Hypothalamus (tissue), 51 donors: ENCODE measurements at places on chromosomes 3 and 15.

DNA sequence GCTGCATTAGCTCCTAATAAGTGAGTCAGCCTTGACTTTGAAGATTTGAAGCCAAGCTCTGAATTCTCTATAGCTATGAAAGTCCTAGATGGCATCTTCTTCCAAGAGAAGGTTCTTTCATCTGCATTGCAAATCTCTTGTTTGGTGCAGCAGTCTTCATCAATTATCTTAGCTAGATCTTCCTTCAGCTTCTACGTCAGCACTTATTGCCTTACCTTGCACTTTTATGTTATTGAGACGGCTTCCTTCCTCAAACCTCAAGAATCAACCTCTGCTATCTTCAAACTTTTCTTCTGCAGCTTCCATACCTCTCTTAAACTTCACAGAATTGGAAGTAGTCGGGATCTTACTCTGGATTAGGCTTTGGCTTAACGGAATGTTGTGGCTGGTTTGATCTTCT lies 167.6 kb downstream of the SCAPER start:
- no peak for DNase-seq

DNA sequence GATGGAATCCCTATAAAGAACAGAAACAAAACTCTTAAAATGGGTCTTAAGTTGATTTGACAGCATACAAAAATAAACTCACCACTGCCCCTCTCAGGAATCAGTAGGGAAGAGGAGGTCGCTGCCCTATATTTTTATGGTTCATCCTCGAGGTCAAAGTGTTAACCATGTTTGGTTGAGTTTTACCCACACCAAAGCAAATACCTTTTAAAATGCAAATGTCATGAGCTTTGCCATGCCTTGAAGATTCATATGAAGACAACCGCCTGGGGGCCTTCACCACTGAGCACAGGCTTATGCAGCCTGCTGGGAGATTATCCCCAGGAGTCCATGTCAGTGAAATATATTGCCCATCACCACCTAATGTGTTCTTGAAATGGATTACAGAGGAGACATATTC lies 66.1 kb downstream of the GLB1 start:
- no peak for DNase-seq

DNA sequence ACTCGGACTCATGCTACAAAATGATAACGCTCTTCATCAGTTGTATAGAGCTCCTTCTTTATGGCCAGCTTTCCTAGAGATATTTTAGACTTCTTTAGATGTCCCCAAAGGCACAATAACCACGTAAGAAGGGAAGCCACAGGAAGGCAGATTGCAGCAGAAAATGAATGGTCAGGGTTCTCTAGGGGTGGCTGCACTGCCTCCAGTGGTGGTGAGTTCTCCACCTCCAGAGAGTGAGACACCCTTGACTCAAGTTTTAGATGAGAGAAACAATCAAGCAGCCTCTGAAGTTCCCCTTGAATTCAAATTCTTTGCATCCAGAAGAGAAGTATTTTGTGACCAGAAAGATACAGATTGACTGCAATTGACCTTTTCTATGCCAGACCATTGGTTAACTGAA lies 191.5 kb downstream of the TP63 start:
- no peak for DNase-seq

DNA sequence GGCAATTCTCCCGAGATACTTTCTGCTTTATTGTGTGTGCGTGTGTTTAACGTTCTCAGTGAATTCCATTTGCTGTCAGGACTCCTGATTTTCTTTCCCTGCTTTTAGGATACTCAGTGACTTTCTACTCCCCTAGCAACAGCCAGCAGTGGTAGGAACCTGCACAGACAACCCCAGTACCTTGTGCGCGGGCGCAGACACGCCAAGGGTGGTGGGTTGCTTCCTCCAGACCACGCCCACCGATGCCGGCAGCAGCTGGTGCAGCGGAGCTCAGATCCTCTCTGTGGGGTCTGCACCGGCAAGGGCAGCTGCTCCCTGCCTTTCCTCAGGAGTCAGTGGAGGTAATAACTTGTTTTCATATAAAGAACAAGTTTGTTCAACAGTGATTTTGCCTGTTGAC lies 225.1 kb upstream of the NDN start:
- no peak for DNase-seq

GRCh38 chr15:85112997-85113396 lies 131.3 kb downstream of the PDE8A start:
- DNase-seq: peak; percentile 35

- DNase-seq: no peak
Measured at GRCh38 chr3:65575376-65575840, 463.3 kb downstream of the MAGI1 start.

- DNase-seq: no peak
Measured at GRCh38 chr15:39300451-39301153, 280.3 kb upstream of the THBS1 start.

- no peak for DNase-seq
Measured at GRCh38 chr3:150743508-150743907, 19.5 kb downstream of the SIAH2 start.

- no peak for DNase-seq
Measured at GRCh38 chr15:62068810-62069167, 2.0 kb downstream of the C2CD4A start.

DNA sequence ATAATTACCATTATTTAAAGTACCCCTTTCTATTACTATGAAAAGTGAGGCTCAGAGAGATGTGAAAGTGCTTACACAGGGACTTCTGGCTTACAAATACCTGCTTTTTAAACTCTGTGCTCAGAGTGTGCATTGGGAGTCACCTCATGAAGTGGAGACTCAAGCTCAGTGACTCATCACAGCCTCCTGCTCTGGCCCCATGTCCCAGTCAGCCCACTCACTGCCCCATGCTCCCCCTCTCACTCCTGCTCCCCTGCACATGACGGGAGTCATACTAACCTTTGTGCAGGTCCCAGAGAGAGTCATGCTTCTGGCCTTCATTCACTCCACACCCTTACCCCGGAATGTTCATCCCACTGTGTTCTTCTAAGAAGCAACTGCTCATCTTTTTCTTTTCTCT lies 20.2 kb downstream of the CCR1 start:
- DNase-seq: no peak

DNA sequence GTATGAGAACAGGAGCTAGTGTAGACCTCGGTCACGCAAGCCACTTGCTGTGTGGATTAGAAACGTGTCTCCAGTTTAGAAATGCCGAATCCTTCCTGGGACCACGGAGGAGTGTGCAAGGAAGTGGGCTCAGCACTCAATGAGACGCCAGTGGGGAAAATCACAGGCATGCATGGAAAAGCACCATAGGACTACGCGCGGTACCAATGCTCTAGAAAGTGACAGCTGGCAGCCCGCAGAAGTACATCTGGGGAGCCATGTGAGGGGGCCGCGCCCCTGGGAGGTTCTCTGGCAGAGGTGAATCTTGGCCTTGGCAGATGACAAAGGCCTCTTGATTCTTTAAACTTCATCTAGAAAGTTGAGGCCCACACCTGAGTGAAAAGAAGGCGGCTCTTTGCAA lies 99.3 kb downstream of the LRRK1 start:
- DNase-seq: no peak

DNA sequence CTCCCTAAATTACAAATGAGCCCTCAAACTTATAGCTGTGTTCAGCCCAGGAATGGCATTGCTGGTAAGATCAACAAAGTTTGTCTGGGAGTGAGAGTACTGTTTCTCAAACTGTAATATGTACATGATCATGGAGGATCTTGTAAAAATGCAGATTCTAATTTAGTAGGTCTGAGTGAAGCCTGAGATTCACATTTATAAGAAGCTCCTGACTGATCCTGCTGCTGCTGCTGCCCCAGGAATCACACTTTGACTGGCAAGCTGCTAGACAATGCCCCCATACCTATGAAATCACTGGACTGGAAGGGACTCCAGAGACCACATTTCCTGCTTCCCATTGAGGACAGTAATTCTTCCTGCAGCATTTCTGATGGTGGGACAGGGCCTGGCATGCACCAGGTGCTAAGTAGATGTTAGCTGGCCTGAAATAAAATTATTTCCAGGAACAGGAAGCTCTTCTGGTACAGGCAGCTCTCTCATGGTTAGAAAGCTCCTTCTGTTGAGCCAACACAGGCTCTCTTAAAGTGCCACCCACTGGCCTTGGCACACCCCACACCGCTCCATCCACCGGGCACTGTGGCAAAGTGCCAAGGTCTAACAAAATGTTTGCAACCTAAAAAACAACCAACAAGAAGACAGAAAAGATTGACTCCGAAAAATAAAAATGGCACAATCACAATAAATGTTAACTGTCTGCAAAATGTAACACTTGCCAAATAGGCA lies 36.7 kb upstream of the ZNF710 start:
- DNase-seq: peak; percentile 6

DNA sequence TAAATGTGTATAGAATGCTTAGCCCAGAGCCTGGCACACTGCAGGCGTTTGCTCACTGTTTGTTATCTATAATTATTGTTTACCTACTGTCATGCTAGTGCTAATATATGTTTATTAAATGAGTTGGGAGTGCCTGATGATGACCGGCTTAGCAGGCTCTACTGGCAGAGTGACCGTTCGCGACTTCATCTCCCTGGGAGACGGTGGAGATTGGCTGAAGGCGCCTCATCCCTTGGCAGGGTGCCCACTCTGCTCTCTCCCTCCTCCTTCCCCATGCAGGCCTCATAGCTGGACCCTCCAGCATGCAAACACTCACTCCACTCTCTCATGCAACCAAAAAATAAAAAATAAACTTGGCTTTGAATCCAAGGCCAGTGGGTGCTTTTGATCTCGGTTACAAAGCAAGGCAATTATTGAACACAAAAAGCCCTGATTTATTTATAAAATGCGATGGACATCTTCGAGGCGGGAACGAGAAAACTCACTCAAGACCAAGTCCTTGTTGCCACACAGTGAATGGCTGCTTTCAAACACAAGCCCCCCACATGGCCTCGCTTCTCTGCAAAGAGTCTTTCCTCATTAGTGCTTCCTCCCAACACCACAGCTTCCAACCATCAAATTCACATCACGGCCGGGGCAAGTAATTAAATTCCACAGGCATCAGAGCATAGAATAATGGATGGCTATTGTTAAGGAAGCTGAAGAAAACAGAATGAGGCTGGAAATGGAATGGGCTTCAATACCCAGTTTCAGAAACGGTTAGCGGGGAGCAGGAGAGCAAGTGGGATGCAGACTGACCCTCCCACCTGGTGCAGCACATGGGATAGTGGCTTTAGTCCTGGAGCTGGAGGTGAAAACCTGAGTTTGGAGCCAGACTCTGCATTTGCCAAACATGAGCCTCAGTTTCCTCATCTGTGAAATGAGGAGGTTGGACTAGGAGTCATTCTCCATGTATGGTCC lies 135.7 kb upstream of the RAD18 start:
- peak; percentile 24 for DNase-seq

DNA sequence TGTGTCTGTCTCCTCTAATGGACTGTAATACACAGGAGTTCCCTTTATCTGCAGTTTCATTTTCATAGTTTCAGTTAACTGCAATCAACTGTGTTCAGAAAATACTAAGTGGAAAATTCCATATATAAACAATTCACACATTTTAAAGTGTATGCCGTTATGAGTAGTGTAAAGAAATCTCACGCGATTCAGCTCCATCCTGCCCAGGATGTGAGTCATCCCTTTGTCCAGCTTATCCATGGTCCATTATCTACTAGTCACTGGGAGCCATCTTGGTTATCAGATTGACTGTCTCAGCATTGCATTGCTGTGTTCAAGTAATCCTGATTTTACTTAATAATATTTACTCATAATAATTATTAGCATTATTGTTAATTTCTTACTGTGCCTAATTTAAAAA lies 14.5 kb downstream of the ZPLD1 start:
- no peak for DNase-seq

DNA sequence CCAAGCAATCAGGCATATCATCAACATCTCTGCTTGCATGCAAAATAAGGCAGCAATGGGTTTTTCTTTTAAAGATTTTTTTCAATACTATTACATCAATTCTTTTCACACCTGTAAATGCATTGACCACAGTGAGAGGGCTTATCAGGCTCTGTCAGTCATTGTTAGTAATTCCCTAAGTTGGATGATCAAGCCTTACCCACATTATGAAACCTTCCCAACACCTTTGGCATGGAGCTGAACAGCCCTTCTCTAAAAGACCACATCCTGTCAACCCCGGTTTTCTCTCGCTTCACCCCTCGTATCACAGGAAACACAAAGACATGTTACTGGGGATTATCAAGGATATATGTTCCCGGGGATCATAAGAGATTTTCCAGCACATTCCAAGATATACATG lies 135.2 kb upstream of the SLC24A5 start:
- no peak for DNase-seq

GRCh38 chr3:179927191-179927590 lies 109.5 kb downstream of the PEX5L start:
- no peak for DNase-seq

- peak; percentile 50 for DNase-seq
Measured at GRCh38 chr15:99452728-99453636, 112.8 kb upstream of the MEF2A start.

- no peak for DNase-seq
Measured at GRCh38 chr15:80151576-80151975, 1.2 kb upstream of the FAH start.

DNA sequence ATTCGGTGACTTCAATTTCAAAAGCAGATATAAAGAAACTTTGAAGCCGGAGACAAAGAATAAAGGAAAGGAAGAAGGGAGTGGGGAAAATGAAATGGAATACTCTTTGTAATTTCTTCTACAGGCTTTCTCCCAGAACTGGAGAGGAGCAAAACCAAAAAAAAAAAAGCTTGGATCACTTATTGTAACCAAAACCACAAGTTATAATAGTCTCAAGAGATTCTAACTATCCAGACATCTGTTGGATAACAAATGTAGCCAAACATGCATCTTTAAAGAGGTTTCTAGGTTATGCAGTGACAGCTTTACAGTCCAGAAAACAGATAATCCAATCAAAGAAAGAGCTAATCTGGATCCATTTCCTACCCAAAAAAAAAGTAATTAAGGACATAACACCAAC lies 36.2 kb downstream of the VGLL3 start:
- no peak for DNase-seq

DNA sequence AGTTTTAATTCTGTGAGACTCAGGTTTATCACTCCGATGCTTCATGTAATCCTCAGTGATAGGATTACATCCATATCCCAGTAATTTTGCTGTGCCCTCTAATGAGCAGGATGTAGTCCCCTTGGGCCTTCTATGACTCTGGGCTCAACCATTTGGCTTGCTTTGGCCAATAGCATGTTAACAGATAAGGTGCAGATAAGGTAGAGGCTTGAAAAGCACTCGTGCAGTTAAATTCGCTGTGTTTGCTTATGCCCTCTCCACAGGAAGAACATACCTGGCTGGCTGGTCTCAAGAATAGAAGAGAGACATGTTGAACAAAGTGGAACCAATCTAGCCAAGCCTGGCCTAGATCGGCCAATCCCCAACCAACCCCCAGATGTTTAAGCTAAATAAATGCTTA lies 20.1 kb downstream of the CCDC13 start:
- DNase-seq: no peak

DNA sequence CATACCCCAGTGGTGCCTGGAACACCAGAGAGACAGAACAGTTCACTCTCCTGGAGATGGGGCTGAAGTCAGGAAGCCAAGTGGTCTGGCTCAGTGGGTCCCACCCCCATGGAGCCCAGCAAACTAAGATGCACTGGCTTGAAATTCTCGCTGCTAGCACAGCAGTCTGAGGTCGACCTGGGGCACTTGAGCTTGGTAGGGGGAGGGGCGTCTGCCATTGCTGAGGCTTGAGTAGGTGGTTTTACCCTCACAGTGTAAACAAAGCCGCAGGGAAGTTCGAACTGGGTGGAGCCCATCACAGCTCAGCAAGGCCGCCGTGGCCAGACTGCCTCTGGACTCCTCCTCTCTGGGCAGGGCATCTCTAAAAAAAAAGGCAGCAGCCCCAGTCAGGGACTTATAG lies 272.0 kb downstream of the KLF13 start:
- no peak for DNase-seq
